ENCODE measurements at places on chromosomes 6 and 20.
A peak's percentile ranks its signal among the peaks of the same experiment; 100 is the strongest.

- DNase-seq = peak; percentile 72
Measured at GRCh38 chr20:54275359-54276111, 67.6 kb downstream of the PFDN4 start.

GRCh38 chr20:25389401-25389857, 1.2 kb downstream of the ABHD12 start:
- DNase-seq = peak; percentile 72

- no peak for DNase-seq
Measured at GRCh38 chr6:111258615-111259088, 171.3 kb downstream of the SLC16A10 start.

GRCh38 chr6:136923116-136923953, 1.2 kb downstream of the SLC35D3 start:
- DNase-seq = no peak

DNA sequence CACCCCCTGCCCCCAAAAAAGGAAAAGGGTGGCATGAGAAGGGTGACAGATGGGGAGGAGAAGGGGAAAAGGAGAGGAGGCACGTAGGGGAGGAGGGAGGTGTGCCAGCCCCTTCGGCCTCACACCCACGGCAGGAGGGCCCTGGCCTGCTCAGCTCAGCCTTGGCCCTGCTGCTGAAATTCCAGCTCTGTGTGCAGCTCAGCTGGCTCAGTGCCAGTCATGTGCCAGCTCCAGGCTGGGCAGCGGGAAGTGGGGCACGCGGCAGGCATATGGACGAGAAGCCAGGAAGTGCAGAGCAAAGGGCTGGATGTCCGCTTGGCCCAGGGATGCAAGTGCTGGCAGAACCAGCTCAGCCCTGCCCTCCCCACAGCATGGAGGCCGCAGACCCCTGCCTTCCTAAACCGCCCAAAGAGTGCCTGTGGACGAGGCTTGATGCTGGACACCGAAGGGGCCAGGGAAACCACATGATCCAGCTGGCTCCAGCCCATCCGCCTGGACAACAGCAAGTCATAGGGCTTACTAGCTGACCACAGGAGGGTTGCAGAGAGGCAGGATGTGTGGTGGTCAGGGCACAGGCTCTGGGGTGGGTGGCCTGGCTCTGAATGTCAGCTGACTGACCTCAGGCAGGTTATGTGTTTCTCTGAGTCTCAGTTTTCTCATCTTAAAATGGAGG, 60.2 kb downstream of the NOL4L start:
- peak; percentile 39 for DNase-seq

DNA sequence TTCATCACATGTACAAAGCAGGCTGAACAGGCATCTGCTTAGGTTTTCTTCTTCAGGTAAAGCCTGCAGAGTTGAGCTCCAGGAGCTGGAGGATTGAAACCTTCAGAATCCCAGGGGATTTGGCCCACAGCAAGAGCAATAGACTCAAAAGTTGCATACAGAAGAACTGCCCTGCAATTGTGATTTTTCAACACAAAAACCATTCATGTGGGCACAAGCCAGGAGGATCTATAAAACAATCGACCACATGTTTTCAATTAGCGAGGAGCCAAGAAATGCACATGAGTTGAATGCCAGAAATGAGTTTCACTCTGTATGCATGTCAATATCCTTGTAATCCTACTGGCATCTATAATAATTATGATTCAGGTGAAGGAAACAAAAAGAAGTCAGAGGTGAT, 576.4 kb downstream of the HDGFL1 start:
- no peak for DNase-seq

DNA sequence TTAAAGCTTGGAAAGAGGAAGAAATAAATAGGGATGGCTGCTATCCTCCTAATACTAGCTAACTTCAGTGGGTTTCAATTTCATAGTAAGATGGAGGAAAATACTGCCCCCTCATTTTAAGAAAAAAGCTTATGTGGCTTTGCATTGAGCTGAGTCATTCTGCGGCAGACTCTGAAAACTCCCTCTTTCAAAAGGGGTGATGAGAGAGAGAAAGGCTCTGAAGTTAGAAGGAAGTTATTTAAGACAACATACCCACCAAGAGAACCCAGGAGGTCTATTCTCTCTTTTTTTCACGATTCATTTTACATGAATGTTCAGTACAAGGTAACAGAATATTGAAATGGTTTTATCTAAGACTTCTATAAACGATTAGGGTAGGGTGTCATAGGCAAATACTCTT, 4.5 kb downstream of the PRDM13 start:
- DNase-seq = no peak

GRCh38 chr6:13298446-13298845, 29.9 kb downstream of the TBC1D7 start:
- no peak for DNase-seq

GRCh38 chr6:162581988-162582780, 145.4 kb downstream of the PRKN start:
- DNase-seq = no peak

DNA sequence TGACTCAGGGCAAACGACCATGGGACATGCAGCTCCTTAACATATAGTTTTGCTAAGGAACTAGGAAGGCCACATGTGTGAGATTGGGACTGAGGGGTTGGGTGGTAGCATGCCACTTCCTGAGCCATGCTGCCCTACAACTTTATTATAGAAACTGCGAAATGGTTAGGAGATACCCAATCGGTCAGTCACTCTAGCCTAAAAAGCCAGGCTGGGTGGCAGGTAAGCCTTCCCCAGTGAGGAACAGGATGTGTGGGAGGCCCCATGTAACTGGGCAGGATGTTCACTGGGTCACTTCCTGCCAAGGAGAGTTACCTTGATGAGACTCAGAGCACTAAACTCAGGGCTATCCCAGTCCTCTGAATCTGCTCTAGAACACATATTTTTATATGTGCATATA, 123.5 kb downstream of the MAP3K7 start:
- DNase-seq = no peak

DNA sequence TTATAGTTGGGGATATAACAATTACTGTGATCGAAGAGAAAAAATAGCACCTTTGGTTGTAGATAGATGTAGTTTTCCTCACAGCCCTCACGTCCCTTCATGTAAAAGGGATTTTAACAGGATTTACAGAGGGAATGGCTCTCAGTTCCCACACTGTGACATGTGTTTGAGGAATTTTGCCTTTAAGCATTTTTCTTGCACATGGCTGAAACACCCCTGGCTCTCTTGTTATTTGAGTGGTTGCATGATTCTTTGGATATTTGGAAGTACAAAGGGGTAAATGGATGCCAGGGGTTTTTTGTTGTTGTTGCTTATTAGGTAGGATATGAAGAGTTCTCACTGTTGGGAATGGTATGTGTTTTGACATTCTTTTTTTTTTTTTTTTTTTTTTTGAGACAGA, 48.2 kb downstream of the JAG1 start:
- DNase-seq = no peak

GRCh38 chr6:168577496-168577895, 136.5 kb downstream of the SMOC2 start:
- DNase-seq = no peak

- DNase-seq = no peak
Measured at GRCh38 chr6:105850261-105851112, 235.6 kb upstream of the PRDM1 start.

- DNase-seq = no peak
Measured at GRCh38 chr20:58044286-58044685, 184.2 kb downstream of the ANKRD60 start.

DNA sequence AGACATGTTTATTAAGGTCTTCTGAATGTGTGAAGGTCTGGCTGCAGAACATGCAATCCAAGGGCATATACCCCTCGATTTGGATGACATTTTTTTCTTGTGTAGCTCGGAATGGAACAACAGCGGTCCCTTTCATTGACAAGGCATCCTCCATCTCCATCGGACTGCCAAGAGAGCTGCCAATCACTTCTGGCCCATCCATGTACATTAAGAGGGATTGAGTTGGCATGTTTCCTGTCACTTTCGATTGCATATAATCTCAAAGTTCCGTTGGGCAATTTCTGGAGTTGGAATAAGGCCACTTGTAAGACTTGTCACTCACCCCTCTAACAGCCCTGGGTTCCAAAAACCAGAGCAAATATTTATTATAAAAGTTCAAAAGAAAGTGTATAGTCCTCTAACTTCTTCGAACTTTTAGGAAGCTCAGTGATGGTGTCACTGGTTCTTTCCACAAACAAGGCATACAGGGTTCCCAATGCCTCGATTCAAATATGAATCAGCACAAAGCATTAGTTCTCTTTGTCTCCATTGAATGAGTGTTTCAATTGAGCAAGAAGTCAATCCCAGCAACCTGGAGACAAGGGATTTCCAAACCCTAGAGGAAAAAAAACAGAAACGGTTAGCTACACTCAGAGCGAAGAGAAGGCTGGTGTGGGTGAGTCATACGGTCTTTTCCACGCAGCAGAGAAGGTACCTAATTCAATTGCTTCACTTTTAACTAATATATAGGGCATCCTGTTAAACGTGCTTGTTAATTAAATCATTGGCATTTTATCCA, 10.9 kb downstream of the ZNF217 start:
- peak; percentile 60 for DNase-seq

DNA sequence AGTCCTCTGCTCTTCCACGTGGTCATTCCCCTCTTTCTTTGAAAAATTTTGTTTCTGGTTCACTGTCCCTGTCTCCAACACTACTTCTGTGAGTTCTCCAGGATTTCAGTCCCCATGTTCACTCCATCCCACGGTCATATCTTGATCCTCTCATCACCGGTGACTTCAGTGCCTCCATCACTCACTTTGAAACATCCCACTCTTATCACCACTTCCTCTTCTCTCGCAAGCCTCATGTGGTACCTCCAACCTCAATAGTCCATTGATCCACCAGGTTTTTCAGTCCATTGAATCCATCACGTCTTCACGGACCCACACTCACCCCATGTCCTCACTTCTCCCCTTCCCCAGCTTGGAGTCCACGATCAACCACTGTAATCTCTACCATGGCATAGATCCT, 64.8 kb downstream of the CARMIL1 start:
- DNase-seq = no peak

DNA sequence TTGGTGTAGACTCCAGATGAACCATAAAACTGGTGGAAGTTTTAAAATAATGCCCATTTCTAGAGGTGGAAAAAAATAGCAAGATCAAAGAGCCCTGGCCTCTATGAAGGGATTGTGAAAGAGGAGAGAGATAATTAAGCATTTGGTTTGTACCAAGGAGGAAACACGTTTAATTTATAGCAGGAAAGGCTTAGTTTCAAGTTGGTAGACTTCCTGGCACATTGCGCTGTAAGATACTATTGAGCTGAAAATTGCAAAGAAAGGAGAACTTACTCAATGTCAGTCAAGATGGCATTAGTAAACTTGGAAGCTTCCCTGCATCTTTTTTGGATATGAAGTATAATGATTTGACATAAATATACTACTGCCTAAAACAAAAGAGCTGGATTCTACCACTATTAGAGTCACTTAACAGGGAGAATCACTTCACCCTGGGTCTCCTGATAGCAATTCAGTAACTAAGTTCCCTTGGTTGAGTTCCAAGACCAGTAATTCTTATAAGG, 24.4 kb downstream of the MARCKS start:
- DNase-seq = no peak

GRCh38 chr6:170149681-170150589, 140.9 kb downstream of the DLL1 start:
- DNase-seq = no peak

DNA sequence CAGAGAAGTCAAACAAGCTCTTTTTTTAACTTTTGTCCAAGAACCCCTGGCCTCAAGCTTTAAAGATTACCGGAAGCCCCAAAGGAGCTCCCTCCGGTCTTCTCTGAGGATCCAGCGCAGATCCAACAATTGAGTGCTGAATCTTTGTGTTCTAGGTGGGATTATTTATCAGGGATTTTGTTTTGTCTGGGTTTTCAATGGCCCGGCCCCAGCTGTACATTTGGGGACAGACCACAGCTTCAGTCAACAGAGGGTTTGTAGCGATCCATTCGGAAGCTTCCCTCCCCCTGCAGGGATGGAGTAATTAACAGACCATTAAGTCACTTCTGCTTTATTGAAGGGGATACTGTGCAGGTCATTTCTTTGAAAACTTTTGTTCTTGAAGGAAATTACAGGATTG, 7.8 kb downstream of the OLIG3 start:
- no peak for DNase-seq

DNA sequence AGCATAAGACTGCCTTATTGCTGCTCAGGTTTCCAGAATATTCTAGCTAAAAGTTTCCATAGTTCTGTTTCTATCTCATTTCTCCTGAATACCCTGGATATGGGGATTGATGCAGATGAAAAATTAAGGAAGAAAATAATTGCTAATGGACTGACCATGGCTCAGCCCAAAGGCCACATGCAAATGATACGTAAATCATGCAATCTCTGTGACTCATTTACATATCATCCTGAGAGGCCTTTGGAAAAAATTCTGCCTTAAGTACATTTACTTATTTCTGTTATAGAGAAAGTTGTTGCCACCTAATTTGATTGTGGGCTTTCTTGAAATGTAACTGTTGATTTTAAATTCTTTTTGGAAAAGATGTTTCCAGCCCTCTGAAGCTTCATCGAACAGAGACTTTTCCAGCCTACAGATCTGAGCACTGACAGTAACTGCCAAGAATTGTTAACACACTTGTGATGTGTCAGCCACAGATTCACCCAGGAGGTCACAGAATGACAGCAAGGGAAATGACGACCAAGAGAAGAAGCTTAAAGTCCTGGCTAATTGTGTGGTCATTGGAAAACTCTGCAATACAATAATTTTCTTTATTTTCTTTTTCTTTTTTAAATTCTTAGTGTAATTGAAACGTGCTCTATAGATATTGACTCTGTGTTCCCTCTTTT, 174.8 kb downstream of the DOK5 start:
- no peak for DNase-seq

DNA sequence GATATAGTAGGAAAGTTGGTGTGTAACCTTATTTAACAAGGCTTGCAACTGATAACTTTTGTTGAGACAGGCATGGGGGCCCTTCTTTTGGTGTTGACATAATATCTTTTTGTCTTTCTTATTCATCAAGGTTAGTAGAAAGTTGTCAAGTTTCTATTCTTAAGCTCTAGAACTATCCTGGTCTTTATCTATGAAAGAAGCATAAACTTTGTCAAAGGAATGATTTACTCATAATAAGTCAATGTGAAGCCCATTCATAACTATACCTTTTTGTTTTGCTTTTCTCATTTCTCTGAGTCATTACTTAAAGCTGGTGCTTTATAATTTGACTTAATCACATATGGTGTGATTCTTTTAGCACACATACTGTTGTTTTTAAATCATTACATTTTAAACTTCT, 312.4 kb downstream of the UTRN start:
- DNase-seq = no peak

DNA sequence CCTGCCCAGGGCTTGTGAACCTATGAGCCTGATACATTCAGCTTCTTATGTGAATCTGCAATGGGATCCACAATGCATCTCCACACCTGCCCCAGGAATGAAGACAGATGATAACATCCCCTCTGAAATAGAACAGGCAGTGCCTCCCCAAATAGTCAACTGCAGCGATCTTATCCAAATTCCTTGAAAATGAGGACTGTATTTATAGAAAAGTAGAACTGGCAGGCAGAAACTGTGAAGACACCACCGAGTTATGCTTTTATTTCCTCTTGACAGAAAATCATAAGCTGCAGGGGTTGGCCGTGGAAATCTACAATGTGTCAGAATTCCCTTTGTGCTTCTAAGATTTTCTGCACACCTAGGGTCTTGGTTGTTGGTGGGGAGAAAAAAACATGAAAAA, 270.3 kb downstream of the TBC1D7 start:
- DNase-seq = no peak

All from small intestine (tissue), 16 donors.